Epithelial cell of proximal tubule (primary cell): ENCODE measurements at places on chromosomes 2 and 18. TPM values are rescaled to one million over a fixed set of nuclear protein-coding genes. Genes with fewer than 3 reads are reported as not detected.

Gene PROKR1
- total RNA-seq, result 0.14 TPM in 1 of 2 replicates, not detected in the other

Gene SCYGR6
- total RNA-seq, result not detected in 2 replicates

Gene AQP12A
- not detected in 2 replicates for total RNA-seq

Gene LAMA1
- total RNA-seq, result 10.1 and 23.2 TPM in 2 replicates

Gene CDH20
- not detected in 2 replicates for total RNA-seq

DNA sequence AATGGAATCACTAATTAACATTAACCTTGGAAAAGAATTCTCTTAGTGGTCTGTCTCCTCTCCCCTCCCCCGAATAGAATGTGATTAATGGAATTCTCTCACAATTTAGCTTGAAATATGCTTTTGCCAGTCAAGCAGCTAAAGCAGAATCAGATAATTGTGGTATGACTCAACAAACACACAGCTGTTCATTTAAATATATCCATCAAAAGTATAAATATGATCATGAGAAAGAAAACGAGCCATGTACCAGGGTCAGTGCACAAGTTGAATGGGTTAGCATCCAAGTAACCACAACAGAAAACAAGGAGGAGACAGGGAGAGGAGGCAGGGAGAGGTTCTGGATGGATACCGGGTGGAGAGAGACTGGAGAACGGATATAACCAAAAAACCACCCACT is 66.9 kb downstream of the ACVR1 start:
- DNase-seq, result no peak

DNA sequence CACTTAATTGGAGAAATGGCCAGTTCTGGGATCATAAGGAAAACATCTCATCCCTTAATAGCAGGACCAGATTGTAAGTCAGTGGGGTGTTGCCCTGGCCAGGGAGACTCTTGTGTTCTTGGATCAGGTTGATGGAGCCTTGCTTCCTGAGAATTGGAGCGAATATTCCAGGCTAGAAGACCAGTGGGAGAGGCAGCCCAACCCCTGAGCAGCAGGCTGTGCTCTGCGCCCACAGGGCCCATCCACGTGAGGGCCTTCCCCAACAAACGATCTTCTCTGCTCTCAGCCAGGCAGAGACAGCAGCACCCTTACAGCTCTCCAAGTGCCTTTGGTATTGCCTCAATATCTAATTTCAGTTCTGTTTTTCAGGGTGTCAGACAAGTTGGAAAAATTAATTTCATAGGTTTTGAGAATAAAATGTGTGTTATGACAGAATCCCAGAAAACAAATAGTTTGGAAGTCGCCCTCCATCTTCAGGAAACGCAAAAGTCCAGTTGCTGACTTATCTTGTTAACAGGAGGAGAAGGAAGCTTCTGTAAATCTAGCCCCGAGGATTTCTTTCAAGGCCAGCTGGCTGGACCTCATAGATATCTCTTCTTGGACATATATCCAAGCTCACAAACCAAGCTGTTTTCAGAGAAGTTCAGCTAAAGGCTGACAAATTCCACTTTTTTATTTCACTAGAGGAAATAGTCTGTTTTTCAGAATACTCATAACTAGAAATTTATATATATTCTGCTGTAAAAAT is 105.5 kb downstream of the COPS8 start:
- no peak for DNase-seq

DNA sequence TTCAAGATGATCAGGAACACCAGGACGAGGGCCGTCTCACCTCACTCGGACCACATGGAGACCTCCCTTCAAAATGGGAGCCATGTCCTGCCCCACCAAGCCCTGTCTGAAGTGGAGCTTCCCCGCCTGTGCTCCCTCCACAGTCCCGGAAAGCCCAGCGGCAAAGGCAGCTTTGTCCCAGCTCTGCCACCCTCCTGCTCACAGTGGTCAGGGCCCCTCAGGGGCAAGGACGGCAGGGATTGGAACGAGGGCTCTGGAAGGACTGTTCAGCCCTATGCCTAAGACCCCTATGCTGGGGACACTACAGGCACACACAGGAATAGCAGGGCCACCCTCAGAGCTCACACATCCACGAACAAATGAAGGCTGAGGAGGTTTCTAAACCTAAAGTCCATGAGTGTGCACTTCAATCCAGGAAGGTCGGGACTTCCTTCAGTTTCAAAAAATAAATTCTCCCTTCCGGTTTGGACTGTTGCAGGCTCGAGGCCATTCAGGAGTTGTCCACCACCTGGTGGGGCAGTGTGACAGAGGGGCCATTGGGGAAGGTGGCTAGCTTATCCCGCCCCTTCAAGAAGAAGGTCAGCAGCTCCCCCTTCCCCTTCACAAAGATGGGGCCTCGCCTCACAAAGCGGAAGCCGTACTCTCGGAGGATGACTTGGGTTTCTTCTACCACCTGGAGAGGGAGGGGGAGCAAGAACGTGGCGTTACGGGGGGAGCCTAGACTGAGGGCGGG is 26.4 kb downstream of the CENPO start:
- DNase-seq, result no peak

DNA sequence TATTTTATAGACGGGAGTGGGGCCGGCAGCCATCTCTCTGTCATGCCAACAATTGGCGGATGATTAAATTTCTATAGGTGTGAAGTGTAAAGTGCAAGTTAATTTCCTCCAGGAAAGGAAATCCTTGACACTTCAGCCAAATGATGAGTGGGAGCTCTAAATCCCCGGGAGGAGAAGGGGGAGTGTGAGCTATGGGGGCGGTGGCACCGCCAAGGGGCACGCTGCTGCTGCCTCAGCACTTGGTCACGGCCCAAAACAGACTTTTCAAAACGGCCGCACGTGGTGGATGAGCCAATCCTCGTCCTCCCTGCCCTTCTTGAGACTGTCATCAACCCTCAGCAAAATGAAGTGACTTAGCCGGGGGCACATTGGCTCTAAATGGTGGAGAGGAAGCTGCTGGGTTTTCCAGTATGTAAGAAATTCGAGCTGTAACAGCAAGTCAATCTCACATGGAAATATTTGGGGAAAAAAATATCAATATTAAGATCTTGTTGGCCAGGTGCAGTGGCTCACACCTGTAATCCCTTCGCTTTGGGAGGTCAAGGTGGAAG is 200.8 kb downstream of the TFCP2L1 start:
- DNase-seq, result no peak

- no peak for DNase-seq
Observed at GRCh38 chr18:13555192-13555591, 171.2 kb downstream of the FAM210A start.

DNA sequence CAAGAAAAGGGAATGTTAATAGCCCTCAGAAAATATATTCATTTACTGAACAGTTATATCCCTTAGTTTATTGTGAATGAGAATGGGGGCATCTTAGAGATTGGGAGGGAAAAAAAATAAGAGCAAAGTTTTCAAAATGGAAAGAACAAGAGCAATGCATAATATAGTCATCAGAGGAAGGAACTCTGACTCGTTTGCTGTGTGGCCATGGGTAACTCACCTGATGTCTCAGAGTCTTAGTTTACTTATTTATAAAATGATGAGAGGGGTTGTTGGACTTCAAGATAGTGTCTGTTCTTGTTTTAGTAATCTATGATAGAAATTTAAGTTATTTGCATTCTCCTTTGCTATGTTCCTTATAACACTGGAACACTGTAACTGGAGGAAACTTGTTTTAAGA is 70.7 kb downstream of the EML4 start:
- DNase-seq, result no peak

DNA sequence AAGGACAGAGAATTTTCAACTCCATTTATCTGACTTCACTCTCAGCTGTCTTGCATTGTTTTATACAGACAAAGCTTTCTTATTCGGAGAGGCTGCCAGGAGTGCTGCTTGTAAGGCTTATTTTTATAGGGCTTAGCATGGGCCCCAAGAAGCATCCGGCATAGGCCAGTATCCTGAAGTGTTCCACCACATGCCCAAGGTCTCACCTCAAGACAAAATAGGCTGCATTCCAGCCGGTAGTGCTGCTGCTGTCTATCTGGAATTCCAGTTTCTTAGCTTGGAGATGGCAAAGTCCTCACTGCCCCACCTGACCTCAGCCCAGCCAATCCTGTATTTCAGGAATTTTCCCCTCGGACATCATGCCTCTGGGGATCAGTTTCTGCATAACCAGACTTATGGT is 47.6 kb upstream of the MCFD2 start:
- no peak for DNase-seq
